ENCODE measurements at places on chromosomes 3 and 15. TPM values are rescaled to one million over a fixed set of nuclear protein-coding genes. Genes with fewer than 3 reads are reported as not detected.

The ROPN1 gene
- not detected for total RNA-seq

The GUCA1C gene
- total RNA-seq = not detected

The SLC15A2 gene
- 0.59 TPM for total RNA-seq

The CXCR6 gene
- not detected for total RNA-seq

The EAF2 gene
- total RNA-seq = 5.0 TPM

The IP6K1 gene
- 39.2 TPM for total RNA-seq
